ENCODE measurements at places on chromosomes 12 and 14. TPM values are rescaled to one million over a fixed set of nuclear protein-coding genes. Genes with fewer than 3 reads are reported as not detected.
A peak's percentile ranks its signal among the peaks of the same experiment; 100 is the strongest.

DNA sequence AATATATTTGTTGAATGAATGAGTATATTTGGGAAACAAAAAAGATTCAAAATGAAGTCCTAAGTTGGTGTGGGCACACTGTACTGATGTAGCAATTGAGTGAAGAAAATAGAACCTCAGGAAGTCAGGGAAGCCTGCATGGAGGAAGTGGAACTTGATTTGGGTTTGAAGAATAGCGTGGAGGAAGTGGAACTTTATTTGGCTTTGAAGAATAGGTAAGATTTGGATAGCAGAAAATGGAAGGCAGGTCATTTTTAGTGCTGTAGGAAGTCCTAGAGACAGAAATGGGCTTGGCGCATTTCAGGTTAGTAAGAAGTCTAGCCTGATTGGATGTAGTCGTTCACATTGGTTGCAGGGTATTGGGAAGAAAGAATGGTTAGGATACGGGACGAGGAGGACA lies 5.4 kb downstream of the C12orf75 start:
- H3K27me3 ChIP-seq = no peaks in the 10 kb centered on the region
- H3K4me1 ChIP-seq = no peaks in the 10 kb centered on the region
- H3K27ac ChIP-seq = no peak overlapping the region
- DNase-seq = no peak
- H3K4me3 ChIP-seq = no peak overlapping the region
- no peaks in the 10 kb centered on the region for H3K36me3 ChIP-seq

DNA sequence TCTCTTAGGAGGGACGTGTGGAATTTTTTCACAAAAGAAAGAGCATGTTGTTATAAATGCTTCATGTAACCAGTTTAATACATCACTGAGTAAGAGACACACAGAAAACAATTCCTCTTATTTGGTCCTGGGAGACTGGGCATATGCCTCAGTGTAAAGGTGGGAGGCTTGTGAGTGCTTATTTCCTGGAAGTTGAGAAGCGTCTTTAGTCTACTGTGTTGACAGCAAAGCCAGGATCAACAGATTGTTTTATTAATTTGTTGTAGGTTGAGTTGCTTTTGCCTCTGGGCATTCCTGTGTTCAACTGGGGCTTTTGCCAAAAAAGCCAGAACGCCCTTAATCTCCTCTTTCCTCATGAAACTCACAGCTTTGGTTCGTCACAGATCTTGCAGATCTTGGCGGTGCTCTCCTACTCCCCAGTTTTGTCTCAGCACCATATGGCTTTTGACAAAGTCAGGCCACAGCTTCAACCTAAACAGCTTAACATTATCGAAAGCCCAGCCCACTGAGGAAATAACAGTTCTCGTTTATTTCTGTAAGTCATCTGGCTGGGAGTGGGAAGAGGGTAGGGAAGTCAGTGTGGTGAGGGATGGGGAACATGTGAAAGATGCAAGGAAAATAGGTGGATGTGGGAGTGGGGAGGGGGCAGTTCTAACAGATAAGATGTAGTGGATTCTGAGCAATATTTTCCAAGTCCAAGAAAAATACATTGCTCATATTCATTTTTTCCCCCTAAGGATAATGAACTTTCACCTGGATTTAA lies 227.2 kb downstream of the DACT1 start:
- no peak overlapping the region for H3K4me3 ChIP-seq
- no peak for DNase-seq
- H3K27me3 ChIP-seq = no peaks in the 10 kb centered on the region
- no peaks in the 10 kb centered on the region for H3K4me1 ChIP-seq

- H3K27me3 ChIP-seq = no peaks in the 10 kb centered on the region
- H3K27ac ChIP-seq = no peak overlapping the region
- H3K36me3 ChIP-seq = no peaks in the 10 kb centered on the region
- no peaks in the 10 kb centered on the region for H3K4me1 ChIP-seq
Measured at GRCh38 chr12:132164426-132164825, 20.2 kb downstream of the NOC4L start.

- no peak for DNase-seq
- no peak overlapping the region for H3K4me3 ChIP-seq
- no peak overlapping the region for H3K27ac ChIP-seq
- no peaks in the 10 kb centered on the region for H3K4me1 ChIP-seq
Measured at GRCh38 chr14:88931321-88932110, 107.1 kb downstream of the TTC8 start.

DNA sequence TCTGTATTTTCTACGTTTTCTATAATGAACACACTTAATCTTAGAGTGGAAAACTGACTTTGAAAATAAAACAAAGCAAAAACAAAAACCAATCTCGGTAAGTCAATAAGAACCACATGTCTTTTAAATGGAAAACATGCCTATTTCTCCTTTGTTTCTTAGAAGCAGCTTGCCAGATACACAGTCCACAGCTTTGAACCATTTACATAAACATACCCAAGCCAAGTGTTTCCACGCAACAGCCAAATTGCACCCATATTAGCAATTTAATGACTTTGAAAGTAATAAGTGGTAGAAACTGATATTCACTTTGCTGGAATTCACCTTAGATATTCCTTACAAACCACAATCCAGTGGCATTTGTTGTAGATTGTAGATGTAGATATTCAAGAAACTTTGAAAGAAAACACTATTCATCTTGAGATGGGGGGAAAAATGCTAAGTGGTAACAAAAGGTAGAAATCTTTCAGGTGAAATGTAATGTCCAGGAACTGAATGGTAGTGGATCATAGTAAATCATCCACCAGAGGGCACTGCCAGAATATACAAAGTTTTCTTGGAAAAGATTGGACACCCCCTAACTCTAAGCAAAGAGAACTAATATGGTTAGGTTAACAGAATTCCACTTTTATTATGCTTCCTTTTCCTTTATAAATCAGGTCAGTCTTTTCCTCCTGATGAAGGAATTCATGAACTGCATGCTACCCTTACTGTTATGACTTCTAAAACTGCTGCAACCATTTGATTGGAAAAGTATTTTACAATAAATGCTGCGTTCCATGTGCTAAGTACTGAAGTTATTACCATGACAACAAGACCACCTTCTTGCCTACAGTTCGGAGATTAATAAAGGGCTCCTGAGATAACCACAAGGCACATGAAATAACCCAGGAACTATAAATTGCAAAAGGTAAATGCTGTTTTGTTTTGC lies 69.8 kb downstream of the RERG start:
- no peak overlapping the region for H3K27ac ChIP-seq
- H3K4me1 ChIP-seq = no peaks in the 10 kb centered on the region
- no peak for DNase-seq

DNA sequence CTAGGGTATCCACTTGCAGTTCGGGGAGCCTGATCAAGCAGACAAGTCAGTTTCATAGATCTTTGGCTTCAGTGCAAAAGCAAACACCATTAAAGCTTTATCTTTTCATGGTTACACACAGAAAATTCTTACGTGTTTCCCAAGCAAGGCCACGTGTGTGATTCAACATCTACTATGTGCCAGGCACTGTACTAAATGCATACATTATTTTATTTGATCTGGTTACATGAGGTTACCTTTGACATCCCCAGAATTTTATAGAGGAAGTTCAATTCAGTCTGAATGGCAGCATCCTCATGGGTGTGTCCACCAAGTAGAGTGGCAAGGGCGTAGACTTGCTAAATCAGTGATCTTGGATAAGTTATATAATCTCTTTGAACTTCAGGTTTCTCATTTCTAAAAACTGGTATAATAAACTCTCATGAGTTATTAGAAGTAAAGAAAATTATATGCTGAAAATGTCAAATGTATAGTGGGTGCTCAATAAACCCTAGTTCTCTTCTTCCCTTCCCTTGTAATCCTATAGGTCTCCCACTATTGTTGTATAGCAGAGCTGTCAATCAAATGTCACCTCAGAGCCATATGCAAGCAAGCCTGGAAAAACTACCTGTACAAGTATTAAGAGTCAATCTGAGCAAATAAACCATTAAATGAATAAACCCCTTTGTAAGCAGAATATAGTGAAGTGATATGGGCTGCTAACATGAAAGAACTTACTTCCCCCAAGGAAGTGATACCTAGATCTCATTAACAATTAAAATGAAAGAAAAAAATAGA lies 50.3 kb upstream of the TMX1 start:
- no peak overlapping the region for H3K27ac ChIP-seq
- no peaks in the 10 kb centered on the region for H3K36me3 ChIP-seq
- no peaks in the 10 kb centered on the region for H3K27me3 ChIP-seq
- no peak for DNase-seq
- no peaks in the 10 kb centered on the region for H3K4me1 ChIP-seq
- no peak overlapping the region for H3K4me3 ChIP-seq

- H3K27me3 ChIP-seq = no peaks in the 10 kb centered on the region
- no peaks in the 10 kb centered on the region for H3K36me3 ChIP-seq
- DNase-seq = no peak
Measured at GRCh38 chr14:100201701-100202100, 37.2 kb upstream of the YY1 start.

GRCh38 chr12:96040305-96041133 lies 5.1 kb upstream of the LTA4H start:
- no peak overlapping the region for H3K4me3 ChIP-seq
- H3K27ac ChIP-seq = no peak overlapping the region
- no peaks in the 10 kb centered on the region for H3K4me1 ChIP-seq

GRCh38 chr12:1517007-1517406 lies 77.4 kb downstream of the FBXL14 start:
- no peak overlapping the region for H3K27ac ChIP-seq
- DNase-seq = no peak
- H3K36me3 ChIP-seq = no peaks in the 10 kb centered on the region
- H3K4me3 ChIP-seq = no peak overlapping the region
- H3K27me3 ChIP-seq = no peaks in the 10 kb centered on the region

DNA sequence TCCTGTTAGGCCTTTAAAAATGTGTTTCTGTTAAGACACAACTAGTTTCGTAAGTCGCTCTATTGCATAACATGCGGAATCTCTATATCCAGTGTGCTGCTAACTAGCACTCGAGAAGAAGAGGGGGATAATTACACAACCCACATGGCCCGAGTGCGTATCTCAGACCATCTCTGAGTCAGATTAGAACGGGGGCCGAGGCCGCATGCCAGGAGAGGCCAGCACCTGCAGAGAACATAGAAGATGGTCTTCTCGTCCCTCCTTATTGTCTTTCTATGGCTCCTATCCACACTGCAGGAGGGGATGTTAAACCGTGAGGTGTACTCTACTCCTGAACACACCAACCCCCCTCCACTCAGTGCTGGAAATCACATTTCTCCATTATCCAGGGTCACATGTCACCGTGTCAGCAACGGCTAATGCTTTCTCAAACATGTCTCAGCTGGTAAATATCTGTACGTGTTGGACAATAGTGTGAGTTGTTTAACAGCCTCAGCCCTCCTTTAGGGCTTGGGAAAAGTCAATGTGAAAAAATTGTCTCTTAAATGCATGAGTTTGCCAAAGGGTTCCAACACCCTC lies 56.3 kb downstream of the CCDC88C start:
- no peaks in the 10 kb centered on the region for H3K36me3 ChIP-seq
- no peaks in the 10 kb centered on the region for H3K27me3 ChIP-seq

DNA sequence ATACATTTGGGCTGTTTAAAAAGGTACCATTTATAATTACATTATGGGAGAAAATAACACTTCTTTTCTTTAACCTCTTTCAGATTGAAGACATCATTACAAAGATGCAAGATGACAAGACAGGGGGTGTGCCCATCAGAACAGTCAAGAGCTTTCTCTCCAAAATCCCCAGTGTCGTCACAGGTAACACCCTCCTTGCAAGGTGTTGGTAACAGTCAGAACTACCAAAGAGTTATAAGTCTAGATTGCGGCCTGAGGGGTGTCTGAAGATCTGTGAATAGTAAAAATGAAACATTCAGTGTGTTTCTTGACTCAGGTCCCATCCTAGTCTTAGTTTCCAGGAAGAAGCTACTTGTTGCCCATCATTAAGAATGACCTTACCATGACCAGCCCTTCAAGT lies 419.8 kb downstream of the RGS6 start:
- no peaks in the 10 kb centered on the region for H3K27me3 ChIP-seq
- no peaks in the 10 kb centered on the region for H3K36me3 ChIP-seq
- H3K4me1 ChIP-seq = no peaks in the 10 kb centered on the region
- no peak overlapping the region for H3K4me3 ChIP-seq
- DNase-seq = no peak
- H3K27ac ChIP-seq = no peak overlapping the region

GRCh38 chr12:104458694-104459367 lies 2.1 kb downstream of the CHST11 start:
- H3K4me3 ChIP-seq = peak overlapping the region; percentile 54
- peak overlapping the region; percentile 80 for H3K27ac ChIP-seq
- no peaks in the 10 kb centered on the region for H3K36me3 ChIP-seq
- H3K27me3 ChIP-seq = no peaks in the 10 kb centered on the region
- H3K4me1 ChIP-seq = no peaks in the 10 kb centered on the region
- DNase-seq = no peak

DNA sequence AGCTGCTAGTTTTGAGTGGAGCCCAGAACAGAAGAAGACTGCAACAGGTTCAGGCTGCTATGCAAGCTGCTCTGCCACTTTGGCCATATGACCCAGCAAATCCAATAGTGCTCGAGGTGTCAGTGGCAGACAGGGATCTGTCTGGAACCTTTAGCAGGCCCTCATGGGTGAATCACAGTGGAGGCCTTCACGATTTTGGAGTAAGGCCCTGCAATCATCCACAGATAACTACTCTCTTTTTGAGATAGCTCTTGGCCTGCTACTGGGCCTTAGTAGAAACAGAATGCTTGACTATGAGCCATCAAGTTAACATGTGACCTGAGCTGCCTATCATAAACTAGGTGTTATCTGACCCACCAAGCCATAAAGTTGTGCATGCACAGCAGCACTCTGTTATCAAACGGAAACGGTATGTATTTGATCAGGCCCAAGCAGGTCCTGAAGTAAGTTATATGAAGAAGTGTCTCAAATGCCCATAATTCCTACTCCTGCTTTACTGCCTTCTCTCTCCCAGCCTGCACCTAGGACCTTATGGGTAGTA lies 116.9 kb upstream of the CCDC196 start:
- H3K4me1 ChIP-seq = no peaks in the 10 kb centered on the region
- H3K27ac ChIP-seq = no peak overlapping the region
- no peak for DNase-seq
- no peaks in the 10 kb centered on the region for H3K36me3 ChIP-seq
- no peak overlapping the region for H3K4me3 ChIP-seq
- H3K27me3 ChIP-seq = no peaks in the 10 kb centered on the region

DNA sequence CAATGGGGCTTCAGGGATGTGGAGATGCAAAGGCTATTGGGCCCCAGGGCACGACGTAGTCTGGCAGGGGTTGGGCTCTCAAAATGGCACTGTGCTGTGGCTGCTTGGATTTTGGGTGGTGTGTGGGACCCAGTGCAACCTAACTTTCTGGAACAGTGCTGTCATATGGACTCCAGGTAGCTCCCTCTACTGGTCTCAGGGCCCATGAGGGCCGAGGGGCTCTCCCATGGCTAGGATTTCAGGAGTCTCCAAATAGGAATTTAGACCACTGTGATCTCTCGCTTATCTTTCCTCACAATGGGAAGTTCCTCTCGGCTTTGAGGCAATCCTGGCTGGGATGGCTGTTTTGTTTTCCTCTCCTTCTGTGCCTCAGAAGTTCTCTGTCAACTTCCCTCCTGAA lies 68.2 kb upstream of the MUCL1 start:
- H3K36me3 ChIP-seq = no peaks in the 10 kb centered on the region
- H3K4me3 ChIP-seq = no peak overlapping the region
- H3K4me1 ChIP-seq = no peaks in the 10 kb centered on the region
- H3K27me3 ChIP-seq = no peaks in the 10 kb centered on the region

PPP2R5C gene
- total RNA-seq = 66.2 TPM

PSMC1 gene
- 76.1 TPM for total RNA-seq

CLEC14A gene
- total RNA-seq = 11.6 TPM

DAO gene
- total RNA-seq = 70.2 TPM

ACRBP gene
- total RNA-seq = 3.3 TPM

ARMH4 gene
- 2.1 TPM for total RNA-seq

KRT85 gene
- total RNA-seq = not detected

KLHL33 gene
- total RNA-seq = 0.06 TPM

GPX2 gene
- 393 TPM for total RNA-seq

All from right lobe of liver (tissue), 6 donors.